ENCODE measurements at places on chromosomes 2 and 18. TPM values are rescaled to one million over a fixed set of nuclear protein-coding genes. Genes with fewer than 3 reads are reported as not detected.

PLGLB2 gene
- total RNA-seq: 0.65 TPM

STK39 gene
- 2.4 TPM for total RNA-seq

ANKRD36B gene
- 67.0 TPM for total RNA-seq

M1AP gene
- not detected for total RNA-seq

RTP5 gene
- not detected for total RNA-seq

DTNA gene
- total RNA-seq: 2.9 TPM

PLEKHH2 gene
- 0.14 TPM for total RNA-seq

SMPD4 gene
- total RNA-seq: 37.0 TPM

FLACC1 gene
- 0.84 TPM for total RNA-seq

PLA2R1 gene
- total RNA-seq: 17.0 TPM

CYP26B1 gene
- 0.60 TPM for total RNA-seq

ACOXL gene
- total RNA-seq: not detected

PPP1CB gene
- 143 TPM for total RNA-seq

DSG4 gene
- total RNA-seq: not detected

NDC80 gene
- 9.0 TPM for total RNA-seq

KRTCAP3 gene
- 0.51 TPM for total RNA-seq

CLEC4F gene
- 0.34 TPM for total RNA-seq

RBKS gene
- total RNA-seq: 1.2 TPM

ESPNL gene
- not detected for total RNA-seq

PPM1G gene
- total RNA-seq: 164 TPM

FAM237A gene
- total RNA-seq: not detected

G6PC2 gene
- not detected for total RNA-seq

CCDC141 gene
- 1.2 TPM for total RNA-seq

All from dermis blood vessel endothelial cell (primary cell).